Fibroblast of lung (primary cell): ENCODE measurements at places on chromosomes 3 and 15. TPM values are rescaled to one million over a fixed set of nuclear protein-coding genes. Genes with fewer than 3 reads are reported as not detected.

GRCh38 chr15:58486564-58486963 is 54.8 kb downstream of the LIPC start:
- no peak for DNase-seq

DNA sequence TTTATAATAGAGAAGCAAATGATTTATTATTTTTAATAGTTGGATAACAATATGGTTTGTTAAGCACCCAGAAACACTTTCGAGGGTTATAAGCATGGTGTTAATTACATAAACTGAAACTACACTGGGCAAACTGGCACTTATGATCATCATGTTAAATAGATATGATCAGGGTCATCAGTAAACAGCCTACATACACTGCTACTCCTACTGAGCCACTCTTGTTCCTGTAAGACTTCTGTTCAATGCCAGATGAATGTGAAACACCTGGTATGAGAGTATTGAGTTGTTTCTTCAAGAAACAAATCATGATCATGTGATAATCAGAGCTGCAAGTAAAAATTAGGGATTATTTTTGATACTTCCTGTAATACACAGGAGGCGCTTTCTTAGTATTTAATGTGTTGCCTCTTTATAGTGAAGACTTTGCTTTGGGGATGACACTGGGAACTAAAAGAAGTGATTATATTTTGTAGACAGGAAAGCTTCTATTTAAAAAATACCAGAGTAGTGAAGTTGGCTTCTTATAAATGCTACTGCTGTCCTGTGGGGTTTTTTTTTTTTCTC is 32.3 kb upstream of the UTS2B start:
- DNase-seq = no peak

DNA sequence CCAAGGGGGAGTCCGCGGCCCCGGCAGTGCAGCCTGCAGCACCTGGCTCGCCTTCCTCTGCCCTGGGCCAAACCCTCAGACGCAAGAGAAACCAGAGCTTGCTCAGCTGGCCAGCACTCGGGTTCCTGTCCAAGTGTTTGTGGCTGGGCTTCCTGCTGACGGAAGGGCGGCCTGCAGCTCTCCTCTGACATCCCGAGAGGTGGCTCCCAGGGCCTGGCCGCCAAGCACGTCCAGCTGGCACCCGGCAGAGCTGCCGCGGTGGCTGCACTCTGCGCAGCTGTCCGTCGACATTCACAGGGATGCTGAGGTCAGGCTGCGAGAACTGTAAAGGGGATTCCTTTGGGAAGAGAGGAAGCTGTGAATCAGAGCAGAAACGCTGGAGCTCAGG is 85.6 kb downstream of the CPN2 start:
- peak; percentile 98 for DNase-seq

GRCh38 chr15:89123181-89123525 is 34.9 kb downstream of the ABHD2 start:
- DNase-seq = no peak

- DNase-seq = peak; percentile 62
These were observed 78.4 kb downstream of the THRB start for GRCh38 chr3:24416224-24416623.

GRCh38 chr15:22949074-22949547 is 31.1 kb downstream of the CYFIP1 start:
- peak; percentile 59 for DNase-seq

DNA sequence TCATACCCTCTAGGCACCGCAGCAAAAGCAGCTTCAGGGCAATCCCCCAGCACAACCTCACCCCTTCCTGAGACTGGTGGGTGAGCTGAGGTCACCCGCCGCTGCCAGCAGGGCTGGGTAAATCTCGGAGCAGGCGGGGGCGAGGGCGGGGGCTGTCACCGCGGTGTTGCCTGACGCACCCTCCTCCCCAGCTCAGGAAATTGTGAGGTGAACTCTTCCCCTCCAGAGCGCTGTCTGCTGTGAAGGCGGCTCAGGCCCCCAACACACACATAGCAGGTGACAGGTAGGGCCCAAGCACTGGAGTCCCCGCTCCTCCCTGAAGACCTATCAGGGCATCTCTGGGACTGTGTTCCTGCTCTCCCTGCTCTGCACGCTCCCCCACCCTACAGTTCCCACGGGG is 30.2 kb upstream of the FURIN start:
- DNase-seq = no peak

DNA sequence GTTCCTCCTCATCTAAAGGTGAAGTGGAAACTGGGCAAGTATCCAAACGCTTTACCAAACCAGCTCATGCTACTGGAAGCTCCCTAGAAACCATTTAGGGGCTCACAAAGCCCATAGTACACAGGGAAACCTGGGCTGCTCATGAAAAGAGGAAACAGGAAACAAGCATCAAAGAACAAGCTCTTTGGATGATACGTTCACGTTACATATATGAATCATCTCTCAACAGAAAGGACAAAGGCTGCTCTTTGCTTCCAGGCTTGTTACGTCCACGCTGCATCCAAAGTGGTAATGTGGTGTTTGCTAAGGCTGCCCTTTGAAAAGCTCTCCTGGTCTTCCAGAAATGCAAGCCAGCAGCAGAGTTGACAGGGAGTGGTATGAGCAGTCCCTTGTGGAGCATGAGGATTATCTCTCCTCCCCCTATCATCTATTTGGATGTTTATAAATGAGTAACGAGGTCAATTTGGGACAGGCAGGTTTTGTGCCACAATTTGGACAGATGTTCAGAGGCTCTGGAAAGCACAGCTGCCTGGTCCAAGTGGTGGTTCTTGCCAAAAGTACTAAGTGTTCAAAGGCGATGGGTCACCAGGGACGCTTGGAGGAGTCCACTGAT is 98.0 kb upstream of the RORA start:
- DNase-seq = no peak

DNA sequence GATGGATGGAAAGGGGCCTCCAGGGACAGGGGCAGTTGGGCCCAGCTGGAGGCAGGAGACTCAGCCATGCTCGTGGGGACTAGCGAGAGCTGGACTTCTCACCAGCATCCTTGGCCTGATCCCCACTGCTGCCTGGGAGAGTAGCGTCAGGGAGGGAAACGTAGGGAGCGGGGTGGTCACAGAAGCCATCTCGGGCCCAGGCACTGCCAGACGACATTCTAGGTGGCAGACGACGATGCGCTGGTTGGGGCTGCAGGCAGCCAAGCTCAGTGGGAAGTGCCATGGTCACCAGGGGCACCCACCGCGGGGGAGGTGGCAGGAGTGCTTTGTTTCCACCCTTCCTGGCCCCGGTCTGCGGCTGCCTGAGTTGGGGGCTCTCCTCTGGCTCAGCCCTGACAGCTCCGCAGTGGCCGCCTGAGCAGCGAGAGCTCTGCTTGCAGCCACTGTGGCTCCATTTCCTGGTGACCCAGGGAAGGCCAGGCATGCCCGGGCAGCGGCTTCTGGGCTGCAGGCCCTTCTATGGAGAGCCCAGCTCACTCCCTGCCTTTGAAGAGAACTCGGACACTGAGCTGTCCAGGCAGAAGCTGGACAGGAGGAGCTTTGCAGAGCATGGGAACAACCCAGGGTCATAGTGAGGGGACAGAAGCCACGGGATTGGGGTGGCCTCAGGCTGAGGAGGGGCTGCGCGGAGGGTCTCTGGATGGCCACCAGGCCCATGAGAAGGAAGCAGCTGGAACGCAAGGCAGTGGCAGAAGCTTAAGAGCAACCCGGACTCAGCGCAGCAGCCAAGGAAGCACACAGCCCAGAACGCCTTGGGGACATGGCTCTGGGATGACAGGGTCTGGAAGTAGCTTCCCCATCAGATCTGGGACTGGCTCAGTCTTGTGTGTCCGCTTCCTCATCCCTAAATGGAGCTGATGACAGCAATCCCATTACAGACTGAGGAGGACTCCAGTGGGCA is 30.8 kb downstream of the KLHL25 start:
- DNase-seq = no peak

GRCh38 chr3:31165399-31165860 is 271.0 kb upstream of the GADL1 start:
- DNase-seq = peak; percentile 21

DNA sequence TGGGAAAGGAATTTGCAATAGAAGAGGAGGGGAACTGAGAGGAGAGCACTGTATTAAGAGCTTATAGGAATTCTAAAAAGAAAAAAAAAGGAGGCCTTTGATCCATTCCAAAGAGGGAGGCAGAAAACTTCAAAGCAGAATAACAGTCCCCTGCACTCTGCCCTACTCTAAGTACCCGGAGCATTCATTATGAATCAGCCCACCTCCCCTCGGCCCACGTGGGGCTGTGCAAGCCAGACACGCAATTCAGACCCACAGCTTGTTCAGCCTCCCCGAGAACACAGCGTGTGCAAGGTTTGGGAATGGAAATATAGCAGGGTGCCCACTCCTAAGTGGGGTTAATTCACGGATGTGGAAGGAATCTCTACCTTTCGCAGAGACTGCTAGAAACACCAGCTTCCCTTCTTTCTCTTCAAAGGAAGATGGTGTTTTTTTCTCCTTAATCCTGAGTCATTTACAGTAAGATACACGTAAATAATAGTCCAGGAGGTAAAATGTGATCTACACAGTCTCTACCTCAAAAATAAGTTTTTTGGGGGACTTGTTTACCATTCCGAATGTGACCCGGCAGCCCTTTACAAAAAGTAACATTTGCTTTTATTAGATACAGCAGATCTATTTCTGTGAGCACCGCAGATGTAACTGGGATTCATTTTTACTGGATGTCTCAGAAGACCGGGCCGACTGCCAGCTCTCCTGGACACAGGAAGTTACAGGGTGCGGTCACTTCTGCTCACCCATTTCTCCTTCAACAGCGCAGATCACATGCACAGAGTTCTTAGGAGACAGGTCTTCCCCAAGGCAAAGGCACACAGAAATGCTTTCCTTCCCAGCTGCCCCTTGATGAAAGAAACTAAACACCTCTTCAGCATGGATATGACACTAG is 768.5 kb upstream of the CFAP20DC start:
- peak; percentile 99 for DNase-seq

- DNase-seq = no peak
These were observed 42.3 kb upstream of the GYG1 start for GRCh38 chr3:148948913-148949657.

DNA sequence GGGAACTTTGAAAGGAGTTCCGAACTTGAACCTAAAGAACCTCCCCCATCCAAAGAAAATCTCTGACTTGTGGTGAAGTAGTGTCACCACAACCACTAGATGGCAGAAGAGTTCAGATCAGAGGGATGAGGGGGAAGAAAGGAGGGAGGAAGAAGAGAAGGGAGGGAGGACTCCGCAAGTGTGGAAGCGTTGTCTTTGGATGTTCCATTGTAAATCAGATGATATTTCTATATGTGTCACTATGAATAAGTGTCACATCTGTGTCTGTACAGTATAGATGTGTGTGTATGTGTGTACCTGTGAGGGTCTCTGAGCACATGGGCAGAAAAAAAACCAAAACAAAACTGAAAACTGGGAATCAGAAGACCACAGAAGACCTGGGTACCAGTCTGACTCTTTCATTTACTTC is 16.9 kb downstream of the SLC24A1 start:
- DNase-seq = peak; percentile 86

- no peak for DNase-seq
These were observed 7.4 kb downstream of the NOX5 start for GRCh38 chr15:69021895-69022294.

GRCh38 chr3:115930168-115930567 is 306.9 kb downstream of the GAP43 start:
- no peak for DNase-seq

- peak; percentile 29 for DNase-seq
These were observed 156.5 kb upstream of the SLC2A2 start for GRCh38 chr3:171183042-171183441.

DNA sequence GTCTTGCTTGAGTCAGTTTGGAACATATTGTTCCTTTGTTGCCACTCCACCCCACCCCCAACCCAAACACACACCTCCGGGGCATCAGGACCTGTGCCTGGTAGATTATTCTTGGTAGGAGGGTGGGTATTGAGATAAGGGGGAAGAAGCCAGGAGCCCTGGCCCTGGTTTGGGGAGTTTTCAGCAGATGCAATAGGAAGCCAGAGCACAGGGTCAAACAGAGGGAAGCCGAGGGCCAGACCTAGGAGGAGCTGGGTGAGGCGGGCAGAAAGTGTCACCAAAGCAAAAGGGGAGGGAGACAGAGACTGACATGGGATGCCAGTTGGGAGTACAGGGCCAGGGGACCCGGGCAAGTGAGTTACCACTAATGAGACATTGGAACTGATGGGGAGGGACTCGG is 163.1 kb downstream of the RPLP1 start:
- no peak for DNase-seq

DNA sequence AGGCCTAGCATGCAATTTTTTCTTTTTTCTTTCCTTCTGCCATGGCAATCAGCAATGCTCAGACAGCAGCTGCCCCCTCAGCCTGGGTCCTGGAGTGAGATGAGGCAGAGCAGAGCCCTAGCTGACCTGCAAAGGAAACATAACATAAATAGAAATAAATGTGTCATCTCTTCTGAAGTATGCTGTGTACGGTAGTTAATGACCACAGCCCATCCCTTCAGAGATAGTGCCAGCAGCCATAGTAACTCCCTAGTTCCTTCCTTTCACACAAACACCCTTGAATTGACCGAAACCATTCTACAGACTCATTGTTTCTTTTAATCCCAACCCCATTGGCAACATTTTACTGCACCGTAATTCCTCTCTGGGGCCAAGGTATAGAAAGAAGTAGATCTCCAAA is 8.4 kb upstream of the CD47 start:
- DNase-seq = no peak

GRCh38 chr15:101113114-101114005 is 138.5 kb downstream of the CHSY1 start:
- DNase-seq = no peak

- peak; percentile 94 for DNase-seq
These were observed 2.6 kb upstream of the PLOD2 start for GRCh38 chr3:146163584-146163983.

GRCh38 chr15:74958908-74959585 is 2.5 kb upstream of the RPP25 start:
- no peak for DNase-seq

- peak; percentile 17 for DNase-seq
These were observed 31.0 kb downstream of the GRIP2 start for GRCh38 chr3:14508966-14509795.

DNA sequence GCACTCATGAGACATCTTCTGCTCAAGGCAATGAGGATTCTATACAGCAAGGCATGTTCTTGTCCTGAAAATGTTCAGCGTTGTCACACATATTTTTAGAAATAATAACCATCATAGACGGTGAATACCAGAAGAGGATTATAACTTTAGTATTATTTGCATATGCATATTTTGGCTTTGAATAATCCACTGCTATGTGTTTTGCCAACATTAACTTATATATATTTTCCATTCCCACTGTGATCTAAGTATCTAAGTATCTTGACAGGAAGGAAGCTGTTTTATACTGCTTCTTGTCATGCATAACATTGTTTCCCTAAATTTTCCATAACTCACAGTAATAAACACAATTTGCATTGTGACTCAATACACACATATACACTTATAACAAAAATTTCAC is 509.5 kb downstream of the TBL1XR1 start:
- no peak for DNase-seq

The TNFSF10 gene
- total RNA-seq = 1.5 and 4.3 TPM in 2 replicates

The GUCA1C gene
- not detected in 2 replicates for total RNA-seq

The EOMES gene
- under 0.01 TPM in 1 of 2 replicates, not detected in the other for total RNA-seq
